ENCODE measurements at places on chromosomes 5 and 9. TPM values are rescaled to one million over a fixed set of nuclear protein-coding genes. Genes with fewer than 3 reads are reported as not detected.

The HABP4 gene
- 15.0 TPM for total RNA-seq

The SLC6A18 gene
- not detected for total RNA-seq

DNA sequence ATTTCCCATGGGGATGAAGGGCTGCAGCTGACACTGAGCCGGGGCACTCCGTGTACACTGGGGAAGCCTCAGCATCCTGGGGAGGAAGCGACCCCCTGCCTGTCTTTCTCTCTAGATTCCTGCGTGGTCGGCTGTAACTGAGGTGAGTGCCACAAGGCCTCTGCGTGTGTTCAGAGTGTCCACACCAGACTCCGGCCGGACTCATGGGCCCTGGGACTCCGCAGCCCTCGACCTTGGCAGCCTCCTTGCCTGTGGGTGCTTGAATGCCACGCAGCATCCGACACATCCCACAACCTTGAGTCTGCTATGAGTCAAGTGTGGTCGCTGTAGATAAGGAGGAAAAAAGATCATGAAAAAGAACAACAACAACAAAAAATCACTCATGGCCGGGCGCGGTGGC is 23.4 kb downstream of the PAEP start:
- H3K4me3 ChIP-seq, result no peak overlapping the region
- H3K36me3 ChIP-seq, result no peaks in the 10 kb centered on the region
- no peak for DNase-seq
- H3K27me3 ChIP-seq, result no peaks in the 10 kb centered on the region

- no peak for DNase-seq
- H3K27me3 ChIP-seq, result no peaks in the 10 kb centered on the region
- H3K27ac ChIP-seq, result no peak overlapping the region
- H3K4me3 ChIP-seq, result no peak overlapping the region
These were observed 228.6 kb downstream of the NR3C1 start for GRCh38 chr5:143174714-143175398.

DNA sequence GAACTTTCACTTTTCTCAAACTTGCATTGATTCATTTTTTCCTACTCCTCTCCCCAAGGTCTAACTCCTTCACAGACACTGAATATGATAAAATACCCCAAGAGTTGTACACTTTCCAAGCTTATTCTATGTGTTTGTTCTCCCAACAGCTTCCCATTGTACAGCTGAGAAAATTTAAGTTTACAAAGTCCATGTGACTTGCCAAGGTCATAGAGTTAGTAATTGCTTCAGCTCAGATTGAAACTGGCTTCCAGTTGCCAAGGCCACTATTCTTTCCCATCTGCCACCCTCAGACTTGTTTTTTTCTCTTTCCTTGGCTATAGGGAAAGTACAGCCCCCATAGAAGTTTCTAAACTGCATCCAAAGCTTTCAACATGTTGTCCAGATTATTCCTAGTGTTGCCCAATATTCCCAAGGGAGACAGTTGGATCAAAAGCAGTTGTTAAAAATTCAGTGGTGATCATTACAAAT is 34.8 kb downstream of the TNFSF8 start:
- H3K36me3 ChIP-seq, result no peaks in the 10 kb centered on the region
- no peaks in the 10 kb centered on the region for H3K27me3 ChIP-seq
- DNase-seq, result no peak
- peaks cover 64% of the 10 kb centered on the region for H3K4me1 ChIP-seq
- H3K4me3 ChIP-seq, result no peak overlapping the region

DNA sequence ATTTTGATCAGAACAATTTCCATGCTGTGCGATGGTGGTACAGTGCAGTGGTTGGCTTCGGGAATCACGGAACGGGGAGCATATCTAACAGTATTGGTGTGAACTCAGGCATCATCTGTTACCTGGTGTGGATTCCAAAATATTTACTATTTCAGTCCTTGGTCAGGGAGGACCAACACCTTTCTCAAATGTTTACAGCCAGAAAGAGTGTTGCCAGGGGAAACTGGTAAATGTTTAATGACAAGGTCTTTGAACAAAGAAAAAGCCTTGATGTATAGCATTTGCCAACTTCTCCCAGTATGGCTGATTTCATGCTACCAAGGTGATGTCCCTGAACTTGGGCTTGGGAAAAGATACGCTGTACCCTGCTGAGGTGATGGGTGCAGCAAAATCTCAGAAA is 145.6 kb upstream of the POC5 start:
- H3K4me3 ChIP-seq, result no peak overlapping the region
- H3K27me3 ChIP-seq, result peaks cover 3% of the 10 kb centered on the region
- H3K27ac ChIP-seq, result no peak overlapping the region
- no peak for DNase-seq

- H3K36me3 ChIP-seq, result no peaks in the 10 kb centered on the region
- H3K4me1 ChIP-seq, result no peaks in the 10 kb centered on the region
- no peak overlapping the region for H3K4me3 ChIP-seq
- no peaks in the 10 kb centered on the region for H3K27me3 ChIP-seq
- DNase-seq, result no peak
These were observed 34.6 kb downstream of the GADD45G start for GRCh38 chr9:89639367-89639795.

DNA sequence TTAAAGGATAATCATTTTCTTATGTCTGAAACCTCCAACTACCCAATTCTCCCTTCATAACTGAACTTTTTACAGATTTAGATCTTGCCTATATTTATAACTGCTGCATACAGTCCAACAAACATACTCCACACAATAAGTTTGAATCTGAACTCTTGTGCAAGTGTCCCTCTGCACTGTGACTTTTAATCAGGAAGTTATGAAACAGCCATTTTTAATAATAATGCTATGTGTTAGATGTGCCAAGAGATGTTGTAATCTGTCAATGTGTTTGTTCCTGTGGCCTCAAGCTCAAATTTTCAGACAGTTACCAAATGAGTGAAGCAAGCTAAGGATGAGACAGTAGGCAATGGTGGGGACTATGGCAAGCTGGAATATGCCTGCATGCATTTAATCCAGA is 57.6 kb upstream of the MTAP start:
- H3K4me1 ChIP-seq, result no peaks in the 10 kb centered on the region
- no peaks in the 10 kb centered on the region for H3K36me3 ChIP-seq
- H3K27ac ChIP-seq, result no peak overlapping the region
- H3K27me3 ChIP-seq, result peaks cover 8% of the 10 kb centered on the region
- H3K4me3 ChIP-seq, result no peak overlapping the region
- DNase-seq, result no peak

DNA sequence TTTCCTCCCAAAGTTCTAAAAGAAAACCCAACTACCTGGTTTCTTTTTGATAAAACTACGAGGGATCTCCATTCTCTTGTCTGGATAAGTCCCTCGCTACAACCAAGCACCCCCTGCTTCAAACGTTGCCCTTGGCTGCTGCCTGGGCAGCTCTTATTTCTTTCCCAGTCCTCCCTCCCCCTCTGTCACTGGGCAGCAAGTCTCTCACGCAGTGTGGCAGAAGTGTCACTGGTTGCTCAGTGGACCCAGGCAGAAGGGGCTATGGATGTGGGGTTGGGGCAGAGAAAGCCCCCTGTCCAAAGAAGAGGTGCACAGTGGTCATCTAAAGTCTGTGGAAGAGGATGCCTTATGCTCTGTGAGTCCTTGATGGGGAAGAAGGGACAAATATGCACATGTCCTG is 7.2 kb upstream of the SMIM32 start:
- no peak overlapping the region for H3K27ac ChIP-seq
- no peak overlapping the region for H3K4me3 ChIP-seq
- no peaks in the 10 kb centered on the region for H3K4me1 ChIP-seq
- H3K36me3 ChIP-seq, result no peaks in the 10 kb centered on the region
- peaks cover 5% of the 10 kb centered on the region for H3K27me3 ChIP-seq

Measured in B cell (primary cell).